ENCODE measurements at places on chromosomes 4 and X. TPM values are rescaled to one million over a fixed set of nuclear protein-coding genes. Genes with fewer than 3 reads are reported as not detected.

DNA sequence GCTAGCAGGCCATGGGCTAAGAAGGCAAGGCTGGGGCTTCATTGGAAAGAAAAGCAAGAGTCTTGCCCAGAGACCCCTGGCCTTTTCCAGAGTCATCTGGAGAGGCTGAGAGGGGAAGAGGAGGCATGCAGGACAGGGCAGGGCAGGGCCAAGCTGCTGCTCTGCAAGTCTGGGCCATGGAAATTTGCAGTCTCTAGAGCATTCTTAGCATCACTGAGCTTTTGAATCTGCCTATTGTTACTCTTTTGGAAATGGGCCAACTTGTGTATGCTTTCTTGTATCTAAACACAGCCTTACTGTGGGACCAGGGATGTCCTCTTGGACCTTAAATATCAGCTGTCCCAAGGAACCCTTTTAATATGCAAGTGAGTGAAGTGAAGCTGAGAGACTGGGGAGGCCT, 560.5 kb downstream of the MID1IP1 start:
- DNase-seq = no peak

GRCh38 chr4:66853845-66854244, 691.5 kb downstream of the CENPC start:
- no peak for DNase-seq

DNA sequence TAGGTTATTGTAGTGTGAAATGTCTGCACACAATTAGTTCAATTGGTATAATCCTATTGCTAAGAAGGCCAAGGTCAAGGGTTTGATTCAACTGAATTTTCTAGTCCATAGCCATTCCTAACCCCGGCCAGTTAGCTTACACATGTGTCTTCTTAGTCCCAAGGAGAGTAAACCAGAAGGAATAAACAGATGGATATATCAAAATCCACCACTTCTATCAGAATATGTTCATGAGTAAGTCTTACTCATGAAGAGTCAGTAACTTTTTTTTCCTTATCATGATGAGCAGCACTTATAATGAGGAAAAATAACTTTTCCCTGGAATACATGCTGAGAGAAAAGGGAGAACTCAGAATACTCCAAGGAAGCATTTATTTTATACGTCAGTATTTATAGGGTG, 9.5 kb downstream of the HHIP start:
- DNase-seq = no peak

- DNase-seq = peak; percentile 24
Observed at GRCh38 chr4:40550948-40551462, 78.7 kb downstream of the RBM47 start.

Gene FAM47A
- not detected for total RNA-seq

GRCh38 chr4:79175716-79176115, 150.1 kb downstream of the NAA11 start:
- DNase-seq = no peak

Gene CLIC2
- not detected for total RNA-seq

GRCh38 chrX:48574270-48575266, at the start of gene RBM3:
RBM3 (plus strand) TSS chrX:48574484; CDS start chrX:48575181, 697 bp downstream.
- DNase-seq = peak; percentile 91

- no peak for DNase-seq
Observed at GRCh38 chr4:28675582-28675981, 1814.9 kb downstream of the STIM2 start.

DNA sequence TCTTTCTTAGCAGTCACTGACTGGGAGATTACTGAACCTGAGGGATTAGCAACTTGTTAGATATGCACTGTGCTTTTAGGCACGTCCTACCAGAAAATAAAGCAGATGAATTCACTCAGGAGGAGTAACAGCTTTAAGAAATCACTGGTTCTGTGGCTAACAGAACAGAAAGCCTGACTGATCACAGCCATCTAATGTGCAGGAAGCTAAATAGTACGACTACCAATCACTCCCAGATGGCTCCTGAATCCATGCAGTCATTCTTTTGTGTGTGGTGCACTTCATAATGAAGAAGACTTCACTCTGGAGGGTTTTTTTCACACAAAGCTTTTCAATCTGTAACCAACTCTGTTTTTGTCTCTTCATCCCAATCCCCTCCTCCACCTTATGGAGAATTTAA, 305.3 kb upstream of the INTU start:
- peak; percentile 34 for DNase-seq

Gene GYPB
- total RNA-seq = not detected

DNA sequence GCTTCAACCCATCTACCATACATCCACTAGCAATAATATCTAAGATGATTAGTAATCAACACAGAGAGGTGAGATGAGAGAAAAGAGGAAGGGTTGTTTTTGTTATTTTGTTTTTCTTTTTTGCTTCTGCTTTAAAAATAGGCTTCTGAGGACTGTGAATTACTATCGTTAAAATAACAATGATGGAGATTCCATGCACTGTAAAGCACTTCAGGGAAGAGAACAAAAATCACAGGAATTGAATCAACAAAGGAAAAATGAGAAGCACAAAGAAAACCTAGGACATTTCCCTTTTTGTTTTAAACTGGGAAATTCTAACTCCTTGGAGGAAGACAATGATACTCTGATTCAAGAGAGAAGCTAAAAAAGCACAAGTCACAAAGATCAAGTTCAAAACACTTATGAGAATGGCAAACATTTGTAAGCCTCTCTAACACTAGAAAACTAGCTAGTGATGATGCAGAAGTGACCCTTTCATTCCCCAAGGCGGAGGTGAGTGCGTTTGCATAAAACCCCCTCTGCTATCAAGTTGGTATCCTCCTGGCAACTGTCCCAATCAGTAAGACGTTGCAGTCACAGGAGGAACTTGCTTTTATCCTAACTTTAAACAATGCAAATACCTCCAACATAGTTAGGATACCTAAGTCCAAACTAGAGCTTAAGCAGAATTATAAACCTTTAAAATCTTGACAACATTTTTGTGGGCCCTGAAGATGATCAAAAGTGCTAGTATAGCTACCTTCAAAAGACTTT, 308.5 kb downstream of the CAMK2D start:
- peak; percentile 47 for DNase-seq

DNA sequence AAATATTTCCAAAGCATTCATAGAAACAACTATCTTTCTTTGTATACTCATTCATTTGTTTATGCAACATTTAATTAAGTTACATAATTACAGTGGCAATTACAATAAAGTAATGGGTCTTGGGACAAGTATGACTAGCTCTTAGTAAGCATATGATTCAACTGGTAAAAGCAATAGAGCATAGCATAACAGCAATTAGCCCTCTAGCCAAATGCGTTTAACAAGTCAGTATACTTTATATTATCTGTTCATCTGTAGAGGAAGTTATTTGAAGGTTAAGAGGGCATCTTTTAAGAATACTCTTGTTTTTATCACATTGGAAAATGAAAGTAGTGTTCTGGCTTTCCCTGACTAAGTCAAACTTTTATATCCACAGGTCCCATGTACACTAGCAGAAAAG, 198.1 kb upstream of the UGT8 start:
- no peak for DNase-seq

Gene CABS1
- total RNA-seq = 0.09 TPM

DNA sequence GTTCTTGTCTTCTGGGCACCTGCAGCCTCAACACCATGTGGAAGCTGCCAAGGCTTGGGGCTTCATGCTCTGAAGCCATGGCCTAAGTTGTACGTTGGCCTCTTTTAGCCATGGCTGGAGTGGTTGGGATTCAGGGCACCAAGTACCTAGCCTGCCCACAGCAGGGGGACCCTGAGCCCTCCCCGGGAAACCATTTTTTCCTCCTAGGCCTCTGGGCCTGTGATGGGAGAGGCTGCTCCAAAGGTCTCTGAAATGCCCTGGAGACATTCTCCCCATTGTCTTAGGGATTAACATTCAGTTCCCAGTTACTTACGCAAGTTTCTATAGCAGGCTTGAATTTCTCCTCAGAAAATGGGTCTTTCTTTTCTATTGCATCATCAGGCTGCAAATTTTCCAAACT, 269.3 kb downstream of the NAP1L3 start:
- DNase-seq = no peak

Gene MGST2
- total RNA-seq = 7.1 TPM

Gene PABPC5
- 5.0 TPM for total RNA-seq

Gene GRID2
- total RNA-seq = 0.17 TPM

GRCh38 chr4:141860974-141861373, 224.6 kb downstream of the IL15 start:
- no peak for DNase-seq

Gene SCRG1
- total RNA-seq = 0.37 TPM

DNA sequence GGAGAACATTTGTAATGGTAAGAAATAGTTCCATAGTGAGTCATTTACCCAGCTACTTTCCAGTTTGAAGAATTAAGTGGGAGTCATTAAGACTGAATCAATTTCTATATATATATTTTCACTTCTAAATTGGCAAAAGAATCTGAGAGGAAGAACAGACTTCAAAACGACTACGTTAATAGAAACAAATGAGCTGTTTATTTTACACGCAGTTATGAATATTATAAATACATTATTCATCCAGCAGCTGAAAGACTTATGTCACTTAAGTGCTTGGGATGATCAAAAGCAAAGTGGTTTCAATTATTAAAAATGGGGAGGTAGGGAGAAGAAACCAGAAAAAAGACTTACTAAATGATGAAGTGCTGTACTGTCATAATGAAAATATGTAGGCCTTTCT, 260.5 kb upstream of the DDX53 start:
- DNase-seq = no peak

Gene MAP7D2
- 2.6 TPM for total RNA-seq

- no peak for DNase-seq
Observed at GRCh38 chr4:31160146-31160545, 440.0 kb downstream of the PCDH7 start.

GRCh38 chr4:128866269-128866668, 56.8 kb downstream of the JADE1 start:
- DNase-seq = no peak

DNA sequence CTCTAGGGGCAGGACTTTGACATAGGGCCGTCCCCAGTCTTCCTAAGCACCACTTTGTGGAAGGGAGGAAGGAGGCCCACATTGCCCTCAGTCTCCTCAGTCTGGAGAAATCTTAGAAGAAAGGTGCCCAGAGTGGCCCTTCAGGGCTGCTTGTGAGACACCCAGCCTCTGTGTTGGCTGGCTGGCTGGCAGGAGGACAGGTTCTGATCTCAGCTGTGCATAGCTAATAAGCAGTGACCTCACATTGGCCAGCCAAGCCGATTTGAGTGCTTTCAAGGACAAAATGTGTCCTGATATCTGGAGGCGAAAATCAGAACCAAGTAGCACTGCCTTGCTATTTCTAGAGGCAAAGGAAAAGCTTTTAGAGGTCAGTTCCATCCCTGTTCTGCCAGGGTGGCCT, 211.5 kb downstream of the BCOR start:
- DNase-seq = no peak

DNA sequence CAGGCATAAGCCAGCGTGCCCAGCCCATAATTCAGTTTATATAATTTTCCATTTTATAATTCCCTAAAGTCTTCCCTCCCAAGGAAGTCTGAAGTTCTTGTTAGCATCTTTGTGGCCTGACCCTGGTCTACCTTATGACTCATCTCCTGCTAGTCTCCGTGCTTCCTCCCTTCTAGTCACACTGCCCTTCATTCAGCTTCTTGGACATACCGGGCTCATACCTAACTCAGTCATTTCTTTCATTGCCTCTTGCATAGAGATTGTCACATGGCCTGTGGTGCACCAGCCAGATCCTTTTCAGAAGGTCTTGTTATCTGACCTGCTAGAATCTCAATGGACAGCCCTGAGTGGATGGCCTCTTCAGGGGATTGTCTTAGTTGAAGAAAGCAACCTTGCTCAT, 22.8 kb upstream of the MAML3 start:
- no peak for DNase-seq

GRCh38 chrX:148049441-148049840, 68.3 kb downstream of the FMR1NB start:
- DNase-seq = peak; percentile 56

- DNase-seq = no peak
Observed at GRCh38 chr4:118340109-118340508, 12.7 kb downstream of the PRSS12 start.

Data from neural progenitor cell (in vitro differentiated cells).